ENCODE measurements at places on chromosomes 3 and 15.

DNA sequence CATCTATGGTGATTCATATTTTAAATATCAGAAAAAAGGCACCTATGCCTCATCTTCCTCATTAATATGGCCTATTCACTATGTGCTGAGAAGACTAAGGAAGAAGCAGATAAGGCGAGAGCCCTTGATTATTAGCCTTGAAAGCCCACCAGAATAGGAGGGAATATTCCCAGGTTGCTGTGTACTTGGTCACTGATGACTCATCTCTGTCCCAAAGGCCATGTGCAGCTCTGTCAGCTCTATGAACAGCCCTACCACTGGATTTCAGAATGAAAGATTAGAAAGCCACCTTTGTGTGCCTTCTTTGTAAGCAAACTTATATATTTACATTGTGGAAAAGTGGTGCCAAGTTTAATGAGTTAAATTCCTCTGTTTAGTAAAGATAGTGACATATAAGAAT lies 211.5 kb downstream of the NFKBIZ start:
- DNase-seq = no peak

- DNase-seq = no peak
Measured at GRCh38 chr3:186342197-186342596, 19.8 kb downstream of the DGKG start.

DNA sequence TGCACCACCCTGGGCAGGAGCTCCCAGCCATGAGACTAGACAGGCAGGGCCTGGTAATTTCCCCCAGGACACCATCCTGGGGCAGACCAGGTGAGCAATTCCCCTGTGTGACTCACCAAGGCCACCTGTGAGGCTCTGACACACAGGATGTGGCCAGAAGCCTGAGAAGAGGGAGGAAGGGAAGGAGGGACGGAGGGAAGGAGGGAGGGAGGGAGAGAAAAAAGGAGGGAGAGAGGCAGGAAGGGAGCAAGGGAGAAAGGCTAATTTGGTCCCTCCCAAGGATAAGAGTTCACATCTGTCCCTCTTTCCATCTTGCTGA lies 25.9 kb downstream of the WNT7A start:
- no peak for DNase-seq

GRCh38 chr3:47283193-47283537 lies 421 bp downstream of the KLHL18 start:
- DNase-seq = peak; percentile 17

DNA sequence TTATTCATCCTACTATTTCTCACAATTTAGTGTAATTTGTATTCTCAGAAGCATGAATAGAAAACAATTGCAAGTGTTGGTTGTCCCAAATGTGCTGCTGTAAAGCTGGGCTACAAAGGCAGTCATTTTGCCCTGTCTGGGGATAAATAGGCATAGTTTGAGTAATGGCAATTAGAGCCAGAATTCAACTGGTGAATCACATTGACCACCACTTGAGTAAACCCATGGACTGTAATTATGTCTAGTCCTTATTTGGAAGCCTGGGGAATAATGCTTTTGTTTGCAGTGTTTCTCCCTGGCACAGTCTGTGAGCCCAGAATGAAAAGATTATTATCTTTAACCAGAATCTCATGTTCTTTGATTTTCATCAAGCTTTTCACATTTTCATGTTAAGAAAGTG lies 30.5 kb upstream of the CHL1 start:
- DNase-seq = no peak
